Astrocyte of the spinal cord (primary cell): ENCODE measurements at places on chromosomes 3 and 15.
A peak's percentile ranks its signal among the peaks of the same experiment; 100 is the strongest.

DNA sequence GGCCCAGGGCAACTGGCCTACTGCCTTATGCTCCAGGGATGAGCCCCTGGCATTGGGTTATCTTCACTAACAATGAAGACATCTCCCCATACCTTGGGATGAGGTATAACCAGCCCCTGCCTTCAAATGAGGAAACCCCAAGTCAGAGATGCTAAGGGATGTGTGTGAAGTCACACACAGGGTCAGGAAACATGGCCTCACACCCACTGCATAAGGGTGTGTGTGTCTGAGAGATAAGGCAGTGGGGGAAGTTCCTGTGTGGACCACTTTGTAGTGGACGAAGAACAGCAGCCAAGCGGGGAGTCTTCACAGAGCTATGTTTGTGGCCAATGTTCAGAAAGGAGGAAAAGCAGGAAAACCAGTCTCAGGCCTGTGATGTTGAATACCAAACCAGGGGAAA is 10.5 kb downstream of the ELP6 start:
- DNase-seq = no peak

DNA sequence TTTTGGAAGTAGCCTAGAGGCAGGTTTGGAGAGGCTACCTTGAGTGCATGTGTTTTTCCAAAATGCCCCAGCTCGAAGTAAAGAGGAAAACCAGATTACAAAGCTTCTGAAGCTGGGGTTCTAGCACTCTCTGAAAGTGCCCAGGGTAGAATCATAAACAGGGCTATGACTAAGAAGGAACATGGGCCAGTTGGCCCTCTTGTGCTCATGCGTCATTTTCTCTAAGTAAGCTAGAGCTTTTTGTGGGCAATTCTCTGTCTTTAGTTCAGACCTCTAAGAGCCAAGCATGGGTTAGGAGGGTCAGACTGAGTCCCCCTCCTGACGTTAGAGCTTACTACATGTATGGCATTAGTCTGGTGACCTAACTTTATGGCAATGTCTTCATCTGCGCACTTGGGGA is 129.5 kb upstream of the UMPS start:
- DNase-seq = no peak

- DNase-seq = no peak
These were observed 47.3 kb upstream of the THRB start for GRCh38 chr3:24541935-24542334.

DNA sequence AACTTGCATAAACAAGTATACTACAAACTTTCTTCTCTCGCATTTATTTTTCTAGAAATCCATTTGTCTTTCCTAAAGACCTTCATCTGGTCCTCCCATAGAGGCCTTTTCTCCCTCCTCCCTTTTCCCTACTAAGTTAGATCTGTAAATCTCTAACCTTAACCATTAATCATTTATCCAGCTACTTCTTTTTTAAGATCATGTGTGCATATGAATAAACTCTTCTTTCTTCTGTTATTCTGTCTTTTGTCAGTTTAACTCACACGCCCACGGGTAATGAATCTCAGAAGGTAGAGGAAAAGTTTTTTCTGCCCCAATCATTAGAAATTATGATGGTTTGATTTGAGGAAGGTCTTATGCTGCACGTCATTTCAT is 48.7 kb upstream of the FHIT start:
- DNase-seq = no peak

DNA sequence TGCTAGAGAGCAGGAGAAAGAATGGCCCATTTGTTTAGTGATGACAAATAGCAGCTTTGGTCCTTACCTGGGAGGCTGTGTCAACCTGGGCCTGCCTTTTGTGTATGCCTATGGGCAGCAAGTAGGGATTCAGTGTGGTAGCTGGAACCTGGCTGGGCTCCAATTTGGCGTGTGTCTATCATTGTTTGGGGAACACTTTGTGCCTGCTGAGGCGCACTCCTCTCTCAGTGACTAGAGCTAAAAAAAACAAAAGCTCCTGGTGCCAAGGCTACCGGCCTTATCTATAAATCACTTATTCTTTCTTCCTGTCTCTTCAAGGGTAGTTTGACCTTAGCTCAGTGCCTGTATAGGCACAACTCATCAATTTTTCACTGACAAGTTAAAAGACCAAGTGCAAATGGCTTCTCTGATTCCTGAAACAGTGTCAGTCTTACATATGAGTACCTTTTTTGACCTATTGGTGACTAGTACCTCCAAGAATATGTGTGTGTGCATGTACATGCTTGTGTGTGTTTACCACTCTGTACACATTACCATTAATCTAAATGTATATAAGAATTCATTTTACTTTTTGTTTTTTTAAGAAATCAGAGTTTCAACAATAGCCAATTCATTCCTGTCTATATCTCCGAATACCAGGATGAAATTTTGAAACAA is 54.6 kb downstream of the GMNC start:
- DNase-seq = no peak

DNA sequence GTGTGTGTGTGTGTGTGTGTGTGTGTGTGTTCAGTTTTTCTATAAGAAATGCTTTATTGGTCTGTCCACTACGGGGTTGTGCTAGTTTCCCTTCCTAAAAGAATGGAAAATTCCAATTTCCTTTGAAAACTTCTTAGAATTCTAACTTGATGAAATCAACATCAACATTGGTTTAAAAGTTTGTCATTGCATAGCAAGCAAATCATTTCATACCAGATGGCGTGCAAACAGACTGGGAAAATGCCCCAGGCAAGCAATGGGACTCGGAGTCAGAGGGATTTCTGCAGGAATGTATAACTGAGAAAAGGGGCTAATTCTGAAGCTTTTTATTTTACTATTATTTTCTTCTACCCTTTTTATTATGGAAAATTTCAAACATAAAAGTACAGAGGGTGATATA is 13.1 kb upstream of the DYNC1LI1 start:
- no peak for DNase-seq

GRCh38 chr15:58724466-58724865 is 25.0 kb downstream of the ADAM10 start:
- DNase-seq = peak; percentile 62

GRCh38 chr3:16528106-16528505 is 14.6 kb upstream of the RFTN1 start:
- no peak for DNase-seq

GRCh38 chr3:64856977-64857516 is 169.2 kb upstream of the ADAMTS9 start:
- DNase-seq = no peak

- no peak for DNase-seq
These were observed 7.3 kb downstream of the ARL6IP5 start for GRCh38 chr3:69092030-69092516.

DNA sequence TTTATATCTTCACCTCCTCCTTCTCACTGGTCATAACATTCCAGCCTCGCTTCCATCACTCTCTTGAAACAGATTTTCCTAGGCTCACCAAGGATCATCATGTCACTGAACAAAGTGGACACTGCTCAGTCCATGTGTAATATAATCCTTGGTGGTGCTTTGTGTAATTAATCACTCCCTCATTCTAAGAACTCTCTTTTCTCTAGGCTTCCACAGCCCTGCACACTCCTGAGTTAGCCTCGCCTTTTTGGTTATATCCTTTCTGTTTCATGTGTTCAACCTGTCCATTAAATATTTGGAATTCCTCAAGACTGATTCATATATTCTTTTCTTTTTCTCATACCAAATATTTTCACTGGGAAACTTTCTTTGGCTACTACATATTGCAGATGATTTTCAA is 440.8 kb downstream of the PYDC2 start:
- DNase-seq = no peak

- DNase-seq = peak; percentile 47
These were observed 52.7 kb downstream of the MYLK start for GRCh38 chr3:123831420-123831819.

GRCh38 chr15:36156879-36157427 is 422.5 kb upstream of the CDIN1 start:
- DNase-seq = peak; percentile 35

DNA sequence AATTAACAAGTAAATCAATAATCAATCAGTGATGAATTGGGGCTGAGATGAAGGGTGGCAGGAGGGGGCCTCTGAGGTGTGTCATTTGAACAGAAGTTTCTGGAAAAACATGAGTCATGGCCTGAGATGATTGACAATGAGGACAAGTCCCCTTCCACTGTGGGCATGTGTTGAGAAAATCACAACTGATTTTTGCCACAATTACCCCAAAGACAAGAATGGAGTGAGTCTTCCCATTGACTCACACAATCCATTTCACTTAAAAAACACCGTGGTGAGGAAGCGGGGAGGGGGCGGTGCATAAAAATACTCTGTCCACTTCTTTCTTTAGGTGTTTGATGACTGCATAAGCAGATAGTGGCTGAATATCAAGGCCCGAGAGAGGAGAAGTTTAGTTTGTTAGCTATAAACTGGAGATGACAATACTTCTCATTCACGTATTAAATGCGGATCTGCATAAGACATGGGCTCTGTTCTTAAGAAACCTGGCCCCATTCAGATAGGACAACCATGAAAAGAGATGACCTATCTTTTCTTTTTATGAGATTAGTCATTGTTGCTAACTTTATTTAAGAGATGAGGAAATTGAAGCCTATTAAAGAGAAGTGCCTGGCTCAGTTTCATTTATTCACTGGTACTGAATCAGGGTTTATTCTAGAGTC is 34.7 kb downstream of the SHC4 start:
- DNase-seq = peak; percentile 27

GRCh38 chr3:69531576-69532546 is 146.0 kb upstream of the FRMD4B start:
- no peak for DNase-seq

- no peak for DNase-seq
These were observed 29.9 kb upstream of the NOX5 start for GRCh38 chr15:68984586-68984985.

GRCh38 chr3:29153811-29154210 is 127.1 kb upstream of the RBMS3 start:
- no peak for DNase-seq

- no peak for DNase-seq
These were observed 498.7 kb downstream of the EPHA3 start for GRCh38 chr3:89606151-89606550.

- DNase-seq = no peak
These were observed 30.7 kb downstream of the NANOGP8 start for GRCh38 chr15:35054380-35054779.

DNA sequence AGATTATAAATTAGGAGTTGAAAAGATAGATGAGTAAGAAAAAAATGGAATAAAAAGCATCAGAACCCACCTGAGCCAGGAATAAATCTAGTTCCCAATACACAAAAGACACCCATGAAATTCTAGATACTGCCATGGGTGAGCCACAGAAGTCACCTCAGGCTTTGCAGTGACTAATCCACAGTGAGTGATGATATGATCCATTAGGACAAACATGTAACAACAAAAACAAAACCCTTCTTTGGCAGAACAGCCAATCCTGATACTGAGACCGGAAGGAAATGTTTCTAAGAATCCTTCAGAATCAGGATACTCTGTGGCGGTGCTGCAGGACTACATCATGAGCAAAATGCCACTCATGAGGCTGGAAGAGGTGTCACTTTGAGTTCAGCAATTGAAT is 15.0 kb upstream of the MINDY4B start:
- DNase-seq = no peak

DNA sequence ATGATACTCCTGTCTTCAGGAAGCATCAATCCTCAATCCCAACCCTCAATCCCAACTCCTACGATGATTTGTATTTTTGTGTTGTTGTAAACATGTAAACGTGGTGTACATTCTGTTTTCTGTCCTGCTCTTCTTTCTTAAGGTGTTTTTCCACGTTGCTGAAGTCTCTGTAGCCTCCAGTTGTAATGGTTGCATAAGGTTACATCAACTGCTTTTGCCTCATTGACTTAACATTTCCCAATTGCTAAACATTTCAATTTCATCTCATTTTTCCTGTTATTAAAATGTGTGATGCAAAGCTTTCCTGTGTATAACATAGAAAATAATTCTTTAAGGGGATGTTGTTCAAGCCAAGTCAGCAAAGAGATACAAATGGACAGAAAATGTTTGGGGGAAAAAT is 33.4 kb downstream of the HRH1 start:
- no peak for DNase-seq

DNA sequence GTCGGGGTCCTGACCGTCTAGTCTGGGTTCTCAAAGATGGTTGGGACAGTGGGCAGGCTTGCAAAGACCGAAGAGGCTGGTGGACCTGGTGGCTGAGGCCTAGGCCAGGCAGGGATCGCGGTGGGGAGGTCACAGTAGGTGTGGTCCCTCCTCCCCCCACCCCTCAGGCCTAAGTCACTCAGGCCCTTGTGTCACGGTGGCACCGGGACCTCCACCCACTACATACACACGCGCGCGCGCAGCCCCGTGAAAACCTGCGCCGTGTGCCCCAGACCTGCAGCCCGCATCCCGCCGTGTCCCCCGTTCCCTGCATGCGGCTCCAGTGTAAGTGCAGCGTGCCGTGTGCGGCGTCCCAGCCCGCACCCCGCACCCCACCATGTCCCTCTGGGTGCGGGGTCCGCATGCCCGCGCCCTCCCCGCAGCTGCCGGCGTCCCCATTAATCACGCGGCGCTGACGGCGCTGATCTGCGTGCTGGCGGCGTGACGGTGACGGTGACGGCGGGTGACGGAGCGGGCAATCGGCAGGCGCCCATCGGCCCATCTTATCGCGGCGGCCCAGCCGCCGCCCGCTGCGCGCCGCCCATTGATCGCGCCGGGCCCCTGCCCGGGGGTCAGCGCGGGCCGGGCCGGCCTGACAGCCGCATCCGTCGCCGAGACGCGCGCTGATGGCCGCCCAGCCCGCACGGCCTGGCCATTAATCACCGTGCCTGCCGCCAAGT is 24.4 kb downstream of the SEC61A1 start:
- no peak for DNase-seq

DNA sequence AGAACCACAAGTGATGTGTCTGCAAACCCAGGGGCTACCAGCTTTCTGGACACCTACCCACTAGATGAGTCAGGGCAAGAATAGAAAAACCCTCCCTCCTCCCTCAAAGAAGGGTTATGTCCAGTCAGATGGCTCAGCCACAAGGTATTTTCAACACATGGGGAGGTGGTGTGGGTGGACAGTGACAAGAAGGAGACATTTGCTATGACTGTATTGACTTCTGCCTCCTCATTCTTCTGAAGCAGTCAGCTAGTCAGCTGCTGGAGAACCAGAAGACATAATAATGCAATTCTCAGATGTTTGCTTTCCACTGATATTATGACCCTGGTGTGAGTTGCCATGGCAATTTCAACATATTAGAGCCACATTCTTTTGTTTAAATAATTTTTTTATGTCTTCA is 66.7 kb upstream of the GOLGA8B start:
- peak; percentile 46 for DNase-seq

DNA sequence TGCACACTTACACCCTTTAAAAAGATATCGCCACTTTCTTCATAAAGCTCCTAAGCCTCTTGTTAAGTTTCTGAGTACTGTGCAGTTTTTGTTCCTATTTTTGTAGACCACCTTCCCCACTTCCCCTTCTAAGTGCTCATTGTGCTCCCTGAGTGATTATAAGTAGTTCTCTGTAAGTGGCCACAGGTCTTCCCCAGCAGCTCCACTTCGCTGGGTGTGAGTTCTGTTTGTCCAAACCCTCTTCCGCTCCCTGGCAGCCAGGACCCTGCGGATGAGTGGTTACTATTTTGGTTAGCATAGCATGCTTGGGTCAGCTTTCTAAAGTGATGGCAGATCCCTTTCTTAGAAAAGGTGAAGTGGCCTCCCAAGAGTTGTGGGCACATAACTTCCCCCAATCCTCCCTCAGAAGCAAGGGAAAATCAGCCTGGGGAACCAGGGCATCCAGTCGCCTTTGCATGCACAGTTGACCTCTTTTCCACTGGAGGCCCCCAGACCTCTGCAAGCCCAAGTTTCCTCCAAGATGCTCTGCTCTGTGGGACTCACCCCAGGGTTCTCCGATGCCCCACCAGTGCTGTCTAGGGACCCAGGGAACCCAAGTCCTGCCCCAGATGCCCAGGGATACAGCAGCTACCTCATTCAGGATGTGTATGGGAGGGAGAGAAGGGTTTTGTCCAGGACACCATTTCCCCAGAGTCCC is 69.6 kb downstream of the ATP10A start:
- no peak for DNase-seq

- peak; percentile 45 for DNase-seq
These were observed 5.9 kb downstream of the CDCP1 start for GRCh38 chr3:45140141-45140769.
